GM10248 (cell line): ENCODE measurements at places on chromosomes 3 and 15.

DNA sequence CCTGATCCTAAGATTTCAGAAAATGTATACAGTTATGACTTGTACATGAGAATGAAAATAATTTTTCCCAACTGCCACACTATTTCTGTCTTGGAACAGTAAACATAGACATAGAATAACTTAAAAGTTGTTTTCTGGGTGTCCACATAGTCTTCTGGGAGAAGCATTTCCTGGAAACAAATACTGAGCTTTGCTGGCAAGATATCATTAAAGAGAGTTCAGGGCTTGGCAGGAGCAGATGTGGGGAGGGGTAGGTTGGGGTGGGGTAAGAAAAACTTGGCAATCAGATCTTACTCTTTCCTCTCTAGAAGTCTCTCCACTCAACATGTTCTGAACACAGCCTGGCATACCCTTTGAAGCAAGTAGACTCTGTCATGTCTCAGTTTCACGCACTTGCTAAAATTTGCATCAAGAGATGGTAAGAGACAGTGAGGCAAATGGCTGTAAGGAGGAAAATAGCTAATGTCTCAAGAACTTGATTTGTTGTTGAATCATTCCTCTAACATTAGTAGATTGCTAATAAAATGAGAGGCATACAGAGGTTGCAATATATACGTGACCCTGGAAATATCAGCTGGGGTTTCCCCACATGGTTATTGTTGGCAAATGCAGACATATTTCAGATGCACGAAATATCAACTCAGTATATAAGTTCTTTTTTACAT lies 27.3 kb upstream of the ABI3BP start:
- no peak for DNase-seq

DNA sequence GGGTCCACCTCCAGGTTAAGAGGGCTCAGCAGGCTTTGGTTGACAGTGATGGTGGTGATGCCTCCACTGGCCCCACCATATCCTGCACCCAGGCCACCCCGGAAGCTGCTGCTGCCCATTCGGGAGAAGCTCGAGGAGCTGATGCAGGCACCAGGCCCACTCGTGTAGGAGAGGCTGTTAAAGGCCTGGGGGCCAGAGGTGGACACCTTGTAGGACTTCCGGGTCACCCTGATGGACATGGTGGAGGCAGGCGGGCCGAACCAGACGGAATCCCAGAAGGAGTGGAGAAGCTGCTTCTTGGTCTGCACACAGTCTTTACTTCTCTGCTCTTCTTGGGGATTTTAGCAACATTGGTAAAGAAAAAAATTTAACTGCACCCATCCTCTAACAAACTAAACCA lies 65.2 kb upstream of the CDAN1 start:
- DNase-seq = no peak

DNA sequence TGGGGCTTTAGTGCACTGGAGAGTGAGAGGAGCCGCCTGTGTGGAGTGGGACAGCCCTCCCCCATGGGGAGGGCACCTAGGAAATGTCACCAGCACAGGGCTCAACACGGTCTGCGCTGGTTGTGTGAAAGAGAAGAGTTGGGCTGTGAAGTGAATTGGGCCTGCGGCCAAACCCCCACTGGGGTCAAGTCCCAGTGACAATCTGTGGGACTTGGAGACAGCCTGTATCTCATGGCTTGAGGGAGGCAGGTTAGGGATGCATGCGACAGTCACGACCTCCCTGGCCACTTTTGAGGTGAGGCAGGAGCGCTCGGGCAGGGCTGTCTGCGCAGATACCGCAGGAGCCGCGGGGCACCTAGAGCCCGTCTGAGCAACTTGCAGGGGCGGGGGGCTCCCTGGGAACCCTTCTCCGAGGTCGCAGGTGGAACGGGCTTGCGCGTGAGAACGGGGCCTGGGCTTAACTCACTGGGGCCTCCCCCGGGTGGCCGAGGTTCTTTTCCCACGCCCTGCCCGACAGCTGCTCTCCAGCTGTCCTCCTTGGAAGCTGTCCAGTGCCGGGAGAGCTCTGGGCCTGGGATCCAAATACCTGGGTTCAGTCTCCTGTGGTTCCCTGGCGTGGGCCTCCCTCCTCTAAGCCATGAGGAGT lies 77.4 kb downstream of the SNRK start:
- no peak for DNase-seq

GRCh38 chr3:31354373-31354772 lies 178.4 kb upstream of the STT3B start:
- DNase-seq = no peak

GRCh38 chr15:99343881-99344551 lies 92.7 kb downstream of the LRRC28 start:
- no peak for DNase-seq
